RPMI7951 (cell line): ENCODE measurements at places on chromosomes 4 and X. TPM values are rescaled to one million over a fixed set of nuclear protein-coding genes. Genes with fewer than 3 reads are reported as not detected.

The DMRTC1B gene
- not detected in 2 replicates for total RNA-seq

The COX7B2 gene
- not detected in 2 replicates for total RNA-seq

The DYNLT3 gene
- 130 and 157 TPM in 2 replicates for total RNA-seq

The TLR6 gene
- total RNA-seq = 2.8 and 4.0 TPM in 2 replicates

The CLGN gene
- 1.3 TPM in 1 of 2 replicates, not detected in the other for total RNA-seq
